Mesenteric fat pad (tissue), 1 donor: ENCODE measurements at places on chromosomes 1 and 21. TPM values are rescaled to one million over a fixed set of nuclear protein-coding genes. Genes with fewer than 3 reads are reported as not detected.

GRCh38 chr1:236750928-236751327 is 44.2 kb upstream of the MTR start:
- DNase-seq: no peak

DNA sequence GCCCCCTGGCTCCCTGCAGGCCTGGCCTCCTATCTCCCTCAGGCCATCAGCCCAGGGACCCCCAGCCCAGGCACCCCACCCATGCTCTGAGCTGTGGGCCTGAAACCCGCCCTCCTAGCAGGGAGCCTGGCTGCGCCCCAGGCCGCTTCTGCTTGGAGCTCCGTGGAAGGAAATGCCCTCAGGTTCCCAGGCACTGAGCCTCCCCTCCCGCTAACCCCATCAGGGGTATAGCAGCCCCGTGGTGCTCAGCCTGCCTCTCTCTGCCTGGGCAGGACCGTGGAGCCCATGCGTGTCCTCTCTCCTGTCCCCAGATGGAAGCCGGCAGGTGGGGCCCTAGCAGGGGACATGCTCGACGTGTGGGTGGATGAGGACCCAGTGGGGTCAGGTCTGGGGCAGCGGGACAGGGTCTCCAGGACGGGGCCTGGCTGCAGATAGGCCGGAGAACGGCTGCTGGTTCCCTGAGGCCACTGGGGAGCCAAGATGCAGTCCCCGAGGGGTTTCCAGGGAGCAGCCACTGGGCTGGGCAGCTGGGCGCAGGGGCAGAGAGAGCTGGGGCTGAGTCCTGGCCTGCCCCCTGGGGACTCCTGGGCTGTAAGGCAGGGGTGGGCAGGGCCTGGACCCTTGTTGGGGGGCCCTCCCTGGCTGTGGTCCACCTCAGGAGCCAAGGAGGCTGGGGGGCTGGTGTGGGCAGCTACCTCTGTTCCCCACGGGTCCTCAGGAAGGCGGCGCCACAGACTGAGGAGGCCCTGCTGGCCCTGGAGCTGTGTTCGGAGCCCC is 75.5 kb downstream of the MORN1 start:
- no peak for DNase-seq

DNA sequence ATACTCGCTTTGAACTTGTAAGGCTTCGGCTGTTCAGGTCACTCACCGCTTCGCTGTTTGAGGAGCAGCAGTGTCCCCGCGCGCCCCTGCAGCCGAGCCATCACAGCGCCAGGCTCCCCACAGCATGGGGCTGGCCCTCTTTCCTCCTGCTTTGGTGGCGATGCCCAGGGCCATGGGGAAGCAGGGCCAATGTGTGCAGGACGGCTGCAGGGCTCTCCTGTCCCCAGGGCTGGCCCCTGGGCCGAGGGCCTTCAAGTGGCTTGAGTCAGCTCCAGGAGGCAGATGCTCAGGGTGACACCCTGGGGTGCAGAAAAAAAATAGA is 38.5 kb upstream of the TRAPPC10 start:
- no peak for DNase-seq

DNA sequence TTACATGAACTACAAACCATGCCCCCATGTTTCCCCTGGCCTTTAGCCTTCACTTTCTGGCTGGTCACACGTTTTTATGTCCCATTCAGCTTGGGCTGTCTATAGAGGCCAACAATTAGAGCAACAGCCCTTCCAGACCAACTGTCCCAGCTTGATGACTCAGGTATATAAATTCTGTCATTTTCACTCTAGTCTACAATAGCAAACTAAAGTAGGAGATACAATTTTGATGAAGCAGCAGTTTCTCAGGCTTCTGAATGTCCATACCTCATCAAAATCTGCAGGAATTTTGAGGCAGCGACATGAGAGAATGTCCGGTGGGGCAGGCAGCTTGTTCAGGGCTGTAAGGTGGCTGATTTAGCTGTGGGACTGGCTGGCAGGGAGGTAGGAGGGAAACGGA is 45.6 kb upstream of the VAV3 start:
- no peak for DNase-seq

GRCh38 chr1:43919906-43920305 is 13.7 kb upstream of the ARTN start:
- no peak for DNase-seq

GRCh38 chr21:41561701-41562100 is 53.7 kb upstream of the TMPRSS2 start:
- DNase-seq: no peak

GRCh38 chr1:234921266-234922062 is 207.2 kb downstream of the TOMM20 start:
- DNase-seq: peak; percentile 87

- DNase-seq: no peak
These were observed 202.9 kb downstream of the TBX15 start for GRCh38 chr1:118785246-118785645.

DNA sequence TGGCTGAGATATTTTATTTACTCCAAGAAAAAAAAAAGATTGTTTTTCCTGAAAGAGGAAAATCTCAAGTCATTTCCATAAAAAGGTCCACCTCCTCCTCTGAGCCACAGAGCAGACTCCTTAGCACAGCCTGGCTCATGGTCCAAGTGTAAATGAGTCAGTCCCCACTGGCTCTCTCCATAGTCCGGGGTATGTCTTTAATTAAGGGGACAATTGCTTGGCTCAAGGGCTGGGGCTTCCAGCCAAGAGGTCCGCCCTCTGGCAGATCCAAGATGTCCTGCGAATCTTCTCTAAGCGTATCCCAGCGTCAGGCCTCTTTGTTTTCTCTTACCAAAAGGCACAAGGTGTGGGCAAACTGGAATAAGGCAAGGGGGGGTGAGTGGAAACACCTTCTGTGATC is 33.3 kb downstream of the FOXD2 start:
- no peak for DNase-seq

DNA sequence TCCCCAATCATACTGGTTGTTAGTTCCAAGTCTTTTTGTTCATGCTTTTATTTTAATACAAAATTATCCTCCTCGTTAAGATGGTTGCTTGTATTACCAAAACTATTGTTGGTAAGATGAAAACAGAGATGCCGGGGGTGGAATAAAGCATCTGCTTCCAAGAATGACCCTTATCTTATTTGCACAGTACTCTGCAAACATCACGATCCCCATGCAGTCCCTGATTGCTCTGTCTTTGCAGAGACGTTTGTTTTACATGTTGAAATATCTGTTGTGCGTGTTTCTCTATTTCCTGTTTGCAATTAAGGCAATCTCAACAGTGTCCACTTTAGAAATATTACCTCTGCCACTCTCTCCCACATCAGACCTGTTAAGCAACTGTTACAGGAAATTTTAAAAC is 141.3 kb upstream of the NCAM2 start:
- DNase-seq: no peak

- DNase-seq: no peak
These were observed 95.9 kb upstream of the COA6 start for GRCh38 chr1:234277161-234277868.

GRCh38 chr21:32653326-32653901 is 41.2 kb upstream of the CFAP298 start:
- no peak for DNase-seq

GRCh38 chr1:91958926-91959325 is 9.7 kb downstream of the BRDT start:
- DNase-seq: no peak

DNA sequence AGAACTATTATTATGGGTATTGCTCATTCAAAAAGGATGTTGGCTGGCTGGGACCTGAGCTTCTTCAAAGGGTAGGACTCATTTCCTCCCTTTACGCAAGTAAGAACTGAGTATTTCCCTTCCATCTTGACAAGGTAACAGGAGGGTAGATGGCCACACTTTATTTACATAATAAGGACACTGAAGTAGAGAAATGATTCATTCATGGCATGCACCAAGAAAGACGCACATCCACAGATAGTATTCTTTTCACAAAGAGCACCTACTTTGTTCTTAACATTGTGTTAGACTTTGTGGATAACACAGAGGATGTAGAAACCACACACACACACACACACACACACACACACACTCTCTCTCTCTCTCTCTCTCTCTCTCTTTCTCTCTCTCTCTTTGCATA is 82.9 kb downstream of the FAM78B start:
- DNase-seq: no peak

DNA sequence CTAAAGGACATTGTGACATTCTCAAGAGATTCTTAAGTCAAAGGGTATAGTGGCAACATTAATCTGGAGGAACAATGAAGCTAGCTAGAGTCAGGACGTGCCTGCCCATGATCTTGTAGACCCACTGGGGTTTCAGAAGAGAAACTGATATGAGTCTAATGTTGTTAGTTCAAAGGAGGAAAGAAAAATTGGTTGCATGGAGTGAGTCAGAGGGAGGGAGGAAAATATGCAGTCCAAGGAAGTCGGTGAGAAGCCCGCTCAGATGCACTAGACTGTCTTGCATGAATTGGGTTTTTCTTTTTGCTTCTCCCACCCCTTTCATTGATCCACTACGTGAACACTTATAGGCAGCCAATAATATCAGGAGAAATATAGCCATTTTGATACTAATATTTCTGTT is 53.8 kb upstream of the SYT14 start:
- no peak for DNase-seq

DNA sequence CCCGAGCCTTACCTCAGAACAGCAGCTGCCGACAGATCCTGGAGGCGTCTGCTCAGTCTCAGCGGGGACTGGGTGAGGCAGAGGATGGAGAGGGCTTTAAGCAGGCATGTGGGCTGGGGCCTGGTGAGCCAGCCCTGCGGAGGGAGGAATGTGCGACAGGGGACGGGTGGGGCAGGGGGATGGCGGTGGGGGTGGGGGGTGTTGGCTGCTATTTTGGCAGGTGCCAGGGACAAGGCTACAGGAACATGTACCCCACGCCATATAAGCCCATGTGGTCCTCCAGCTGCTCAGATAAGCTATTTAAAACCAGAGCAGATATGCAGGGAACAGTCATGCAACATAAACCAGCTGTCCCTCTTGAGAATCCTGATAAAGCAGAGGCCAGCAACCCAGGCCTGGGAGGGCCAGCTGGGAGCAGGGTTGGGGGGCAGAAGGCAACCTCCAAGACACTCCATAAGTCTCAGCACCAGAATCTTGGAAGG is at the start of gene TNNT2:
Gene TNNT2, minus strand, starts transcription at position 70 of the 482 bp plus-strand sequence. CDS start 4,426 bp downstream, outside the sequence.
- no peak for DNase-seq

- DNase-seq: no peak
These were observed 135.8 kb downstream of the EDEM3 start for GRCh38 chr1:184618851-184619250.

DNA sequence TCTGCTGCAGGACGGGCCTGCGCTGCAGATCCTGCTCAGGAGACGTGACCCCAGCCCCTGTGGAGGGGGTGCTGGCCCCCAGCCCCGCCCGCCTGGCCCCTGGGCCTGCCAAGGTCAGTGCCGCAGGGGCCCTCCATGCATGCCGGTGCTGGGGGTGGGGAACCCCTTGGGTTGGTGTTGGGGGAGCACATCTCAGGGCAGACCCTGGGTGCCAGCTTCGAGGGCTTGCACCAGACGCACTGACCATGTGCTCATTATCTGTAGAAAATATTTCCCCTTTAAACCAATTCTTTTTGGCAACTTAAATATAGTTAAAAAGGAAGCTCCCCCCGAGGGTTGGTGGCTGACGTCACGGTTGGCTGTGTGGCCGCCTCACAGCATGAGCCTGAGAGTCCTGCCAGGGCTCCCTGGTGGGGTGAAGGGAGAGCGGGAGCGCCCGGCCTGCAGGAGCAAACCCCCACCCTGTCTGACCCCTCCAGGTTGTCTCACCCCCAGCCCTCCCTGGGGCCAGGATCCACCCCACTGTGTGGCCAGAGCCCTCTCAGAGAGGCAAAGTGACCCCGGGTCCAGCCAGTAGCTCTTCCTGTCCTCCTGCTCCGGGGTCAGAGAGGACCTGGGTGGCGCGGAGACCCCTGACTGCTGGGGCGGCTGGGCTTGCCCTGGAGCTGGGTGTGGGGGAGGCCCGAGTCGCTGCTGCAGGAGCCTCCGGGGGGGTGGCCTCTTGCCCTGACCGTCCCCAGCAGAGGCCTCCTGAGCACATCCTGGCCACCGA is 5.3 kb upstream of the PFKL start:
- no peak for DNase-seq

DNA sequence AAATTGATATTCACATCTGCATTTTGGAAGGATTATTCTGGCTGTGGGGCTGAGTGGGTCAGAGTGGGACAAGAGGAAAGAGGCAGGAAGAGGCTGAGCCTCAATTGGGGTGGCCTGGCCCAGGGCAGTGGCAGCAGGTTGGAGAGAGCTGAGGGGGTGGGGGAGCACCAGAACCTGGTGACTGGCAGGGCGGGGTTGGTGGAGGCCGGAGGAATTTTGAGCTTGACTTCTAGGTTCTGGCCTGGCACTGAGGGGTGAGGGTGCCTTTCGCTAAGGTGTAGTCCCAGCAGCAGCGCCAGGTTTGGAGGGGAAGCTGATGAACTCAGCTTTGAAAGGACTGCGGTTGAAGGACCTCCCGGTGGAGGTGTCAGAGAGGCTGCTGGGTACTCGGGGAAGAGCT is 33.6 kb upstream of the KDM4A start:
- no peak for DNase-seq

DNA sequence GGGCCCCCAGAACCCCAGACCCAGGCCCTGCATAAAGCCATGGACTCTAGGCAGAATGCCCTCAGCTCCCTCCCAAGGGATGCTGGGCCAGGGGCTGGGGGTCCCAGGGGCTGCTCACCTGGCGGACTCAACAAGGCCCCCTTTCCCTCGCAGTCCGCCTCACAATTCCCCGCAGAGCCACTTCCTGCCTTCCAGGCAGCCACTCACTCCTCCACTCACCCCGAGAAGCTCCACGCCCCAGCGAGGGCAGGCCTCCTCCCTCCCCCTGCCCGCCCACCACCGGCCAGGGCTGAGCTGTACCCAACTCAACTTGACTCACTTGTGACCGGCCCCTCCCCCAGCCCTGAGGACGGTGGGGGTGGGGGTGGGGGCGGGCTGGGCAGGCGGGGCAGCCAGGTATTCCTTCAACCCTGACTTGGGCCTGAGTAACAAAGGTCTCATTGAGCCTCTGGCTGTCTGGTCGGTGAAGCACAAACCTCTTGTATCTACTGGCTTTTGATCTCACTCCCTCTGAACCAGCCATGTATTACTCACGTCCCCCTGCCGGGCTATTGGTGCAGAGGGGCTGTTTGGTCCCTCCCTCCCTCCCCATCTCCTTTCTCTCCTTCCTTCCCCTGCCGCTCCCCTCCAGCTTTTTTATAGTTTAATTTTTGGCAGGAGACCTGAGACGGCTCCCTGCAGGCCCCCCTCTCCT is 5.9 kb downstream of the BLACAT1 start:
- no peak for DNase-seq

DNA sequence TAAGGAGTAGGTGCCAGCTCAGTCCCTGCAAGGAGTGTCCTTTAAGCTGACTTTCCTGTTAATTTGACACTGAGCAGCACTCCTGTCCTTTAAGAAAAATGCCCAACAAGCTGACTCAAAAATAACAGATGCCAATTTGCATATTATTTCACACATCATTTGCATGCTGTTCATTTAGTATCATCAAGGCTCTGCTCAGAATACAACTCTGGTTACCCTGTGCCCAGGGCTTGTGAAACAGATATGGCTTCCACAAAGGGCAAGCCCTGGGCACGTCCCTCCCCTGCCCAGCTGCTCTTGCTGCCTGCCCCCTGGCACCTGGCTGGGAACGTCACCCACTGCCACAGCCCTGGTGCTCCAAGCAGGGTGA is 10.3 kb downstream of the KCNN3 start:
- DNase-seq: no peak

GRCh38 chr1:159916242-159917051 is 8.9 kb downstream of the TAGLN2 start:
- no peak for DNase-seq

The KCNJ9 gene
- not detected for total RNA-seq

The ANKRD65 gene
- 4.1 TPM for total RNA-seq

The PRAMEF7 gene
- not detected for total RNA-seq

The NUF2 gene
- total RNA-seq: 0.29 TPM

The CDCA8 gene
- total RNA-seq: 0.35 TPM

The PLA2G2C gene
- 0.74 TPM for total RNA-seq

The CD1B gene
- total RNA-seq: not detected

The CHODL gene
- 1.7 TPM for total RNA-seq

The NBPF6 gene
- total RNA-seq: not detected

The CRTC2 gene
- 36.4 TPM for total RNA-seq
